ENCODE measurements at places on chromosomes 6 and 20.

DNA sequence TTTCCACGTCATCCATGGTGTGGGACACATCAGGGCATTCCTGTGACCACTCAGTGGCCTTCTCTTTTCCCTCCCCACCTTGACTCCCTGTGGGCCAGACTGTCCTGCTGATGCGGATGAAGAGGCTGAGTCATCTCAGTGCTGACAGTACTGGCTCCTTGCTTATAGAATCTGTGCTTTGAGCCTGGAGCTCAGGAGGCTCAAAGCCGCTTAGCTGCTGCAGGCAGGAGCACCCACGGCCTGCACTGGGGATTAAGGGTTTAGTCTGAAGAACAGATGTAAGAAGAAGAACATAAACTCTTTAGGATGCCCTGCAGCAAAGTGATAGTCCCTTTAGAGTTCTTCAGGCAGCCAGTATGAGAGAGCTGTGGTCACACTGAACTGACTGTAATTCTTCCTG is 642.0 kb upstream of the CHD6 start:
- DNase-seq: no peak

- peak; percentile 42 for DNase-seq
Measured at GRCh38 chr20:58209652-58210397, 18.6 kb downstream of the ANKRD60 start.

DNA sequence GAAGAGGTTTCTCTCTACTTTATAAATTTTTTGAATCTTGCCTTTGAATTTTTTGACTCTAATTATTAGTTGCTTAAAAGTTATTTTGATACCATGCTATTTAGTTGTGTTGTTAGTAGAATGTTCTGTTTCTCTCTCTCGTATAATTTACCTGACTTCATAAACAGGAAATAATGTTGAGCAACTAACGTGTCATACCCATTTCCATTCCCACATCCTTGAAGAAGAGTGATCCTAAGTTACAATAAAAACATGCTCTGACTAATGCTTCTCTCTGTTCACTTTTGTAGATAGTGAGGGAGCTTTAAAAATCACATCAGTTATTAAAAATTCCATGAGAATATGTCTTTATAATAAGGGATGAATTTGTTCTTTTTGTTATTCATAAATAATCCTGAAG is 69.7 kb downstream of the SAMD5 start:
- no peak for DNase-seq

DNA sequence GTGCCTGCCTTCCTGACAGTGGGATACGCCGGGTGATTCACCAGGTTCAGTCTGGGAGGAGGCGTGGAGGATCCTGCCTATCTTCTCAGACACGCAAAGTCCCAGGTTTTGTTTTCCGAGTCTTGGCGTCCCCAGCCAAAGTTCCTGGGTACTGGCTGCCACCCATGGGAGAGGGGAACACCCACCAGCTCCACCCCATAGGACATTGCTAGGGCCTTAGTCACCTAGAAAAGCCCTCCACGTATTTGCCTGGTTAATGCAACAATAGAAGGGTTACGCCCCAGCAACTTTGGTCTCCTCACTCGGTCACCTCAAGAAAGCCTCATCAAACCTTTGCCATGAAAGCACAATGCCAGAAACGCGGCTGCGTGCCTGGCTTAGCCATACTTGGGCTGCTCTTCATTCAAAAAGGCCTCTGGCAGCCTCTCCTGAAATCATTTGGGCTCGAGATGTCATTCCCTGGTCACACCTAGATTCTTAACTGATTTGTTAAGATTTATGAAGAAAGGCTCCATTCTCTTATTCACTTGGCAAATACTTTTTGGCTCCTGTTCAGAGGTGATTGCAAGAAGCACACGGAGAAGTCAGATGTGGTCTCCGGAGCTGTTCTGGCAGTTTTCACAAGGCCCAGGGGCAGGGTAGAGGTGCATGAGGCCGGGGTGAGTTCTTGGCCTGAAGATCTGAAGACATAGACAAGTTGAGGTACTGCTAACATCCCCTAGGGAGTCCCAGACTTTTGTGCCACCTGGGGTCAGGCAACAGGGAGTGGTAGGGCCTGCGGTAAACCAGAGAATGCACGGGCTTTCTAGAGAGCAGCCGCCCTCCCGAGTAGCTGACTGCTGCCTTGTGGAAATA is 35.5 kb upstream of the ZNF133 start:
- no peak for DNase-seq

- DNase-seq: no peak
Measured at GRCh38 chr6:151387175-151387970, 4.0 kb downstream of the ZBTB2 start.

DNA sequence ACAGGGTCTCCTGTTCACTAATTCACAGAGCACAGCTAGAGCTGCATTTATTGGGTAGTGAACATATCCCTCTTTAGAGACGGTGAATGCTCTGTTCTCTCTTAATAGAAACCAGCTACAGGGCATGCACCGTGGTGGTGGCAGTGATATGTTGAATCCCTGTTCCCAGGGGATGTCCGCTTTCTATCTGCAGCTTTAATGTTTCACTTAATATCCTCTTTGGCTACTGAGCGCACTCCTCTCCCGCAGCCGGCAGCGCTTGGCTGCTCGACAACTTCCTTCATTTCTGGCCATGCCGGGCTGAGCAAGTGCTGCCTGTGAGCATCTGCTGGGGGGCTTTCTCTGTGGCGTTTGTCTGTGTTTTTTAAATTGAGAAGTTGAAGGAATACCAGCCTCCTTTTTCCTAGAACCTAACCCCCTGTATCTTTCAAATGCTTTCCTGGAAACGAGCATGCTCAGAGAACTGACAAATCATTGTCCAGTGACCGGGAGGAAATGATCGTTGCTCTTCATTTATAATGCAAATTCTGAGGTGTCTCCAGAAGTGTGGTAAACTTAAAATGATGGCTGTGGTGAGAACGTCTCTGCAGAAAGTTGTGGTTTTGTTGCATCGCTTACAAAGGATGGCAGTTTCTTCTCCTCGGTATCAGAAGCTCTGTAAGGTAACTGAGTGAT is 297.9 kb downstream of the UTRN start:
- DNase-seq: no peak

GRCh38 chr6:45365036-45365435 is 12.7 kb downstream of the SUPT3H start:
- no peak for DNase-seq

GRCh38 chr6:72863131-72863530 is 241.3 kb downstream of the KCNQ5 start:
- DNase-seq: no peak

DNA sequence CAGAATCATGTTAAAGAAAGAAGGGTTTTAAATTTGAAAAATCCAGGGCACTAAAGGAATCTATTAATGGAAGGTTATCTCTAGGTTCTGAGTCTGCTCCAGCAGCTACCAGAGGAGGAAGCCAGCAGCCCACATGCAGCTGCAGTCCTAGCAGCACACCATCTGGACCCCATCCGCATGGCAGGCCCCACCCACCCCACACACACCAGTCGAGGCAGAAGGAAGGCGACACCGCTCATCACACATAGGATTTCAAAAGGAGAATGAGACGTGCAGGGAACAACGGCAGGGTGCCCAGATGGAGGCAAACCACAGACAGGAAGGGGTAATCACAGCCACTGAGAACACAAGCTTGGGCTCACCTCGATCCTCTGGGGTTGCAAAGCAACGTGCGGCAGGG is 78.9 kb downstream of the GINS1 start:
- DNase-seq: no peak

DNA sequence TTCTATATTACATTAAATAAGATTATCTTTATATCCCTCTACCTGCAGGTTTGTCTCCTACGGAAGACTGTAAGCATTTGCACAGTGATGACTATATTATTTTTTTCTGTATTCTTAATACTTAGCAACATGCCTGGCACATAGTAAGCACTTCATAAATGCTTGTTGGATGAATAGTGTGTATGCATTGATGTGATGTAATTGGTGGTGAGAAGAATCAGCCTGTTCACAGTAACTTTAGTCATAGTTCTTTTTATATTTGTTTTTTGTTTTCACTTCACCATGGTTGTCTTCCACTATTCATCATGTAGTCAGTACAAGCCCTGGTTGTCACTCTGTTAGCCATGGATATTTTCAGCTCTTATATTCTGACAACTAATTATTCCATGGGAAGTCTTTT is 184.0 kb upstream of the FLRT3 start:
- DNase-seq: no peak

DNA sequence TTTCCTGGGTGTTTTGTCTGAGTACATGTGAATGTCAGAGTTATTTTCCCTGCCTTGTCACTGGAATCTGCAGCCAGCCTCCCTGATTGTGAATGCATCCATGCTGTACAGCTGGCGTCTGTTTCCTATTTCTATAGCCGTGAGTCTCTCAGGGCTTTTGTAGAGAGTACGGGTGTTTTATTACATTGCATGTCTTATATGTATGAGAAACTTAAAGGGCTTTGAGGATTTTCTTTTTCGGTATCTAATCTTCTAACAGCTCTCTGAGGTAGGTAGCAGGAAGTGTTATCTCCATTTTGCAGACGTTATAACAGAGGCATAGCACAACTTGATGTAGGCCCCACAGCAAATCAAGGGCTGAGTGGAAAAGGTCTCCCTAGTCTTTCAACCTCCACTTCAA is 272.9 kb downstream of the PRL start:
- DNase-seq: no peak

GRCh38 chr6:10391799-10392198 is 23.1 kb downstream of the TFAP2A start:
- DNase-seq: no peak

DNA sequence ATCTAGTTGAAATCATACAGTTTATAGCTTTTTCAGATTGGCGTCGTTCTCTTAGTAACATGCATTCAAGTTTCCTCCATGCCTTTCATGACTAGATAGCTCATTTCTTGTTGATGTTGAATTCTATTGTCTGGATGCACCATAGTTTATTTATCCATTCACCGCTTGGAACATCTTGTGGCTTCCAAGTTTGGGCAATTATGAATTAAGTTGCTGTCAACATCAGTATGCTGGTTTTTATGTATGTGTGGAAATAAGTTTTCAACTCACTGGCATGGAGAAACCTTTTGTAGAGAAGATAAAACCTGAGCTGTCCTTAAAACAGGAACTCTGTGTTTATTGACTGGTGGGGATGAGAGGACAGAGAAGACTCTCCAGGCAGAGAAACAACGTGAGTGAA is 248.0 kb downstream of the CDC5L start:
- no peak for DNase-seq

DNA sequence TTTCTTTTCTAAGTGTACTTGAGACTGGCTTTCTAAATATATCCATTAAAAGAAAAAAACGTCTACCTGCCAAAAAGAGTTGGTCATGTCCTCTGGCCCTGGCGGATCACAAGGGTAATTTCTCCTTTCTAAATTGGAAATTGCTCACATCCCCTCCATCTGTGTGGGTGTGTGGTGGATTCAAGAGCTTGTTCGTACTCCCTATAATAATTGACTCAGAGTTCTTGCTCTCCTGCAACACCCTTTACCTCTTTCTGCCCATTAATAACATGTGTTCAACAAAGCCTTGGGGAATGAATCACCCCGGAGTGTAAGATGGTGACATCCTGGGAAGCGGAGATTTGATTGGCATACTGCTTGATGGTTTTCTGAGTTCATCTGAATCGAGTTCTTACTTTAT is 263.8 kb downstream of the ALDH8A1 start:
- no peak for DNase-seq

GRCh38 chr6:95228636-95229035 is 348.7 kb upstream of the MANEA start:
- no peak for DNase-seq

DNA sequence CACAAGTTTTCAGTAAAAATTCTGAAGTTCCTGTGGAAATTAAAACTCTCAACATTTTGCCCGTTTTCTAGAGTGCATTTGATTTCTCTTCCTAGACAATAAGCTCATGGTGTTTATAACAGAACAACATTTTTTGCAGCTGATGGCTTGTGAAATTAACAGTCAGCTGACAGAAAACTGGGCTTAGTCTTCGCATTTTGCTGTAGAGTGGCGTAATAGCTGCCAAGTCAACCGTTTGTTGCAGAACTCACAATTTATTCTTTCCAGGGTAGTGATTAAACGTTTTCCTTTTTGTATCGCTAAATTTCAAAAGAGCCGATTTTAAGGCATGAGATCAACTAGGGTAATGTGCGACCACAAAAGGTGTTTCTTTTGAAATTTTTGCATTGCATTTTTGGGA is 1.4 kb downstream of the SPO11 start:
- no peak for DNase-seq

Measured in cortex of kidney (tissue), 1 donor.